ENCODE measurements at places on chromosomes 1 and 21.
A peak's percentile ranks its signal among the peaks of the same experiment; 100 is the strongest.

- no peak for DNase-seq
Measured at GRCh38 chr1:110948038-110948810, 15.5 kb downstream of the LRIF1 start.

GRCh38 chr1:52920791-52921291 lies 699 bp downstream of the ECHDC2 start:
- no peak for DNase-seq

DNA sequence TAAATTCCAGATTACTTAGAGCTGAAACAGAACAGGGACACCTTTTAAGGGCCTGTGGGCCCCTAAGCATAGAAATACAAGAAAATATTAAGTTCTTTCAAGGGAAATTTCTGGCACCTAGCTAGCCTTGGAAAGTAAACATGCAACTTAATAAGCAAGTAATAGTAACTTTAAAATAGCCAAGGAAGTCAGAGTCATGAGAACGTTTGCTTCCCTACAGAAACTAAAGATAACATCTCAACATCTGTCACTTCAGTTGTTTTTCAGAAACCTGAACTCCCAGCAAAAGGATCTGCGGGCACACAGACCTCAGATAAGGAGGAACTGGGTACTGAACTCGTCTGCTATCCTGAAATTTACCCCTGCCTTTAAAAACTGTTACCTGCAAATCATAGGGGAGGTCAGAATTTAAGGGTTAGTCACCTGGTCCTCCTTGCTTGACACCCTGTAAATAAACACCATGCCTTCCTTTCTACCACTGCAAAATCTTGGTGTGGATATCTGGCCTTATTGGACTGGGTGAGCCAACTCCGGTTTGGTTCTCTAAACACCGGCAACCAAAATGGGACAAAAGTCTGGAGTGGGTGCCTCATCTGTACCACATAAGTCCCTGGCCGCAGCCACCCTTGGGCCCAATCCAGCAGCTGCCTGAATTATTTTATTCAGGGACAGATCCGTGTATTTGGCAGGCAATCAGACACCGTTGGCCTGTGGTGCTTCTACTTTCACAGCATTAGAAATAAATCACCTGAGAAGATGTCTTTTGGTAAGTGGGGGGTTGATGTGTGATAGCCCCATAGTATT lies 27.9 kb downstream of the NRDC start:
- no peak for DNase-seq

- no peak for DNase-seq
Measured at GRCh38 chr1:156097499-156098178, 15.4 kb upstream of the MEX3A start.

DNA sequence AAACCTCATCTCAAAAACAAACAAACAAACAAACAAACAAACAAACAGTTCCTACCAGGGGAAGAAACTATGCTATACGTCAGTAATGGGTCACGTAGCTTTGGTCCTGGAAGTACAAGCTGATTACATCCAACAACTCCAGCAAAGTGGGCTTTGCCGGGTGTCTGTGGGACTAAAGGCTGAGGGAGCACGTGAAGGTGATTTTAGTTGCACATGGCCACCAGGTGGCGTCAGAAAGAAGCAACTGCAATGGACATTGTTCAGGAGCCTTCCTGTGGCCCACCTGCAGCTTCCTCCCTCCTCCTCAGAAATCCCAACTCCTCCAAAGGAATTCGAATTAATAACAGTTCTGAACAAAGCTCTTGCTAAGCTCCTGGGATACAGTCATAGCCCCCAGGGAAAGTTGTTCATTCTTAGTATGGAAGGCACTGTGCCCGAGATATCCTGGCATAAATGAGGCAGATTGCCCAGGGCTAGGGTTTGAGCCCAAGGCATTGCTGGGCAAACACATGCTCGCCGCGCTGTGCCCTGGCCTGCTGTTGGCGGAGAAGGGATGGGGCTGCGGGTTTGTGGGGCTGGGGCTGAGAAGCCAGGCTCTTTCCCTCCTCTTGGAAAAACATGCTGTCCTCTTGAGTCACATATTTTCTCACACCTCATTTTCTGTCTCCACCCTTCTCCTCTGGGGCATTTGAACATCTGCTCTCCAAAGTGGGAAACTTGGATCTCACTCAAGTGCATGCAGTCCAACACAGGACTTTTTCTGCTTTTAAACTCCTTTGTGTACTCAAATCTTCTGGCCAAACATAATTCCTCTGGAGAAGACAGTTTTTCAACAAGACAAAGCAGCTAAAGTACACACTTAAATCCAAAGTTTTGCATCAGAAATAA lies 28.6 kb downstream of the AKNAD1 start:
- DNase-seq: peak; percentile 81

- DNase-seq: no peak
Measured at GRCh38 chr1:197808880-197809279, 33.6 kb upstream of the DENND1B start.

GRCh38 chr1:44499306-44499705 lies 94.3 kb downstream of the RNF220 start:
- DNase-seq: no peak

DNA sequence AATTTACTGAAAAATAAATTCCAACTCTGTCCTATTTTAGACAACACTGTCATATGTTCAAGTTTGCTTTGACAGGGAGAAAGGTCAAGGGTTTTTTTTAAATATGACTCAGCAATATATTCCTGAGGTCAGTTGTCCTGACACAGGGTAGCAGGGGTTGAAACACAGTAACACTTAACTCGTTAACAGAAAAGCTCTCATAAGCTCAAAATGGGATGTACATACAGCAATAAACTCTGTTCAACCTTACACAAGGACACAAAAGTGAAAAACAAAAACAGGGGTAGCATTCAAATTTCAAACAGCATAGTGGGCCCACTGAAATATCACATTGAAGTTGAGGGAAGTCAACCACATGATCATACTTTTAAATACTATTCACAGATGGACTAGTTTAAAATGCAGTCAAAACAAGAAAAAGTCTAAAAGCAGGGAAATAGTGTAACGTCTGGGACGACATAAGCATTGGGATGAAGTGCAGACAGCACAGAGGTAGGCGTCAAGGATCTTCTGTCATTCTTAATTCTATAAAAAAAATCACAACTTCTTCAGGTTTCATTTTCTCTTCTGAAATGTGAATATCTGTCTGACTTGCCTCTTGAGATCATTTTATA lies 89.9 kb downstream of the SLC44A5 start:
- no peak for DNase-seq

- DNase-seq: no peak
Measured at GRCh38 chr1:30642391-30643120, 80.8 kb downstream of the MATN1 start.

- DNase-seq: no peak
Measured at GRCh38 chr21:43195121-43196021, 26.6 kb downstream of the CRYAA start.

- DNase-seq: no peak
Measured at GRCh38 chr21:42481169-42481568, 14.9 kb downstream of the RSPH1 start.

- peak; percentile 39 for DNase-seq
Measured at GRCh38 chr1:23167353-23168078, 1.1 kb downstream of the LUZP1 start.

DNA sequence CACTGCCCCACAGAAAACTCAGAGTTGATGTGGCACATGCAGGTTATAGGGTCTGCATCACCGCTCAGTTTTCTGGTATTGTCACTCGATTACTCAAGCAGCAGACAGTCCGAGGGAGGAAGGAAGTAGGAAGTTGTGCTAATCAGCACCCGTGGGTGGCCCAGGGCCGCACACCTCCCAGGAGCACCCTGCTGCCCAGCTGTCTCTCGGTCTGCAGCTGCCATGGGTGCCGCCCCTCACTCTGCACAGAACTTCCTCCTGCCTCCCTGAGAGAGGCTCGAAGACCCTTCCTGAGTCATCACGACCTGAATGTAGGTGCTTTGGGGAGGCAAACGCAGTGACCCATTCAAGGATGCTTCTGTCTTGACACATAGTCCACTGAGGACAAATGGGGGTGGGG lies 4.2 kb upstream of the TFF3 start:
- no peak for DNase-seq

DNA sequence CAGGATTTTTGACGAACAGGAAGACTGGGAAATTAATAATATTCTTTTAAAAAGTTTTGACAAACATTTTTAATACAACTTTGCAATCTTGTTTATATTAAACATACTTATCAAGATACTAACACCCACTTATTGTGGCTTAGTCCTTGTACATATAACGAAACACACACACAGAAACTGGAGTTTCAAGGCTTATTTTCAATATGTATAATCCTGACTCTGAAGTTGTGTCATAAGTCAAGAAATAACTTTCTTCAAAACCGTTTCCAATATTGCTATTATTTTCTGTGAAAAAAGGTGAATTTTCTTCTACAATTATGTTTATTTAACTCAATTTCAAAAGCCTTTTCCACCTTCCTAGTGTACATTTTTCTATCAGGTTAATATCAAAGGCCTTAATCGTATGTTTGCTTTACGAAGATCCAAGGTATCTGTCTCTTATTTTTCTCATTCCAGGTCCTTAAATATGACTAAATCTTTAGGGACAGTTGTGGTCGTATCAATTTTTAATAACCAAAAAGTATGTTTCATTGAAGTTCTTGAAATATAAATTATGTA lies 1.8 kb downstream of the CDKN2C start:
- no peak for DNase-seq

DNA sequence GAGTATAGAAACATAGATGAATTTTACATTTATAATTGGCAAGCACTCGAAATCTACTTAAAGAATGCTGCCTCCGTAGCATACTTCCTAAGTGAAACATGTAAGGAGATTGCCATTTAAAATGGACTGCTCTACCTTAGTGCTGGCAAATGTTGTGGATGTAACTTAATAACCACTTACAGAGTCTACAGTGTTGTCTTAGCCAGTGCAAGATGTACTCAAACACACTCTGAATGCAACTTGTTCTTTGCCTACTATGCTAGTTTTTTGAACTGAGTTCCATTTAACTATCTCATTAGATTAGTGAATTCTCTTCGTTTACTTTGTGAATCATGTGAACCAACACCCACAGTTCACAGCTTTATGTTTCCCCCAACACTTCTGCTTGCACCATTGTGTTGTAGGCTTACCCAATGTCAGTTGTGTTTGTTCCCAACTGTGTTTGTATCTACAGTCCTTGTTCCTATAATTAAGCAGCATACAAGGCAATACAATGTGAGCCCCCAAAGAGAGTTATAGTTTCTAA lies 345.5 kb upstream of the LYPLAL1 start:
- no peak for DNase-seq

GRCh38 chr1:214422137-214422671 lies 129.2 kb downstream of the PTPN14 start:
- DNase-seq: no peak

GRCh38 chr21:43781846-43782245 lies 5.7 kb upstream of the CSTB start:
- DNase-seq: no peak

GRCh38 chr1:201277441-201277840 lies 5.9 kb upstream of the PKP1 start:
- DNase-seq: no peak

DNA sequence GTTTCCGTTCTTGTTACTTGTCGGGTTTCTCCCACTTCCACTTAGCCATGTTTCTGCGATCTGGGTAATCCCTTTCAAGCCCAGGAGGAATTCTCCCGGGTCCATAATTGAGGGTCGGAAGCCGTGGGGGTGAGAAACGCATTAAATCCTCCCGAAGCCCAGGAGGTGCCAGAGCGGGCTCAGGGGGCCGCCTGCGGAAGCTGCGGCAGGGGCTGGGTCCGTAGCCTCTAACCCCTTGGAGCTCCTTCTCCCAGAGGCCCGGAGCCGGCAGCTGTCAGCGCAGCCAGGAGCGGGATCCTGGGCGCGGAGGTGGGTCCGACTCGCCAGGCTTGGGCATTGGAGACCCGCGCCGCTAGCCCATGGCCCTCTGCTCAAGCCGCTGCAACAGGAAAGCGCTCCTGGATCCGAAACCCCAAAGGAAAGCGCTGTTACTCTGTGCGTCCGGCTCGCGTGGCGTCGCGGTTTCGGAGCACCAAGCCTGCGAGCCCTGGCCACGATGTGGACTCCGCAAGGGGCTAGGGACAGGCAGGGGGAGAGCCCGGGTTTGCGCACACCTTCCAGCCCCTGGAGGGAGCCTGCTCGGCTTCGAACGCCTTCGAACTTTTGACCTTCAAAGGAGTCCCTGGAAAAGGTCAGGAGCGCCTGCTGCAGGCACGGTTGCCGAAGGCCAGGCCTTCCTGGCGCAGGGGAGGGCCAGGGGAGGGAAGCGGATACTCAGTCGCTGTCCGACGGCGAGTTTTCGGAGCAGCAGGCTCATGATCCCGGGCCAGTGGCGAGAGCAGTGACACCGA lies 1.7 kb upstream of the SIM2 start:
- DNase-seq: no peak

DNA sequence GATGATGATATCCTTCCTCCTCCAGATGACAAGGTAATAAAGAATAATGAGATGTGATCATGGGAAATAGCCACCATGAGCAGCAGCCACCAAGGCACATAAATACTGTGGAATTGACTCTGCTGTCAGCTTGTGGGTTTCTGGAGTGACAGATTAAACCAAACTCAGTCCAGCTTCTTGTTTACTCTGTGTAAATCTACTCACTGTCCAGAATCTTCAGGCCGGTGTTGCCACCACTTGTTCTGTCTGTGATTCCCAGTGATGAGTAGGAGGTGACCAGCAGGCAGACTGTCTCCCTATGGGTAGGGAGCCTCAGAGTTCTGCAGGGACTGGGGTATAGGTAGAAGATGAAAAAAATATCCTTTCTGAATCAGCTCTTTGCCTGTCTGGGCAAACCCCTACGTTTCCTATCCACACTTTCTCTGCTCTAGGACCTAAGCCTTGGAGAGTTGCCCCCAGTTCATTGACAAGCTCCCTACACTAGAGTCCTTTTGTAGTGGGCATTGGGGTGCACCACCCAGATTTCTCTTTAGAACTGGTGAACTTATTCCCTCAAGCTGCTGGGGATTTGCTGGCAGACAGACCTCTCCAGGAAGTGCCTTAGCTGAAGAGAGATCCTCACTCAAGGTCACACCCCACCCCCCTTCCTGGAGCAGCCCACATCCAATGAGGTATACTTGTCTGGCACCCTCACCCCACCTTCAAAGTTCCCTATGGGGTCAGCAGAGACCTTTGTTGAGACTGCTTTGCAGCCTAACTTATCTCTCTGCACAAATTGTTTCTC lies 47.6 kb downstream of the ATP1A1 start:
- DNase-seq: no peak

DNA sequence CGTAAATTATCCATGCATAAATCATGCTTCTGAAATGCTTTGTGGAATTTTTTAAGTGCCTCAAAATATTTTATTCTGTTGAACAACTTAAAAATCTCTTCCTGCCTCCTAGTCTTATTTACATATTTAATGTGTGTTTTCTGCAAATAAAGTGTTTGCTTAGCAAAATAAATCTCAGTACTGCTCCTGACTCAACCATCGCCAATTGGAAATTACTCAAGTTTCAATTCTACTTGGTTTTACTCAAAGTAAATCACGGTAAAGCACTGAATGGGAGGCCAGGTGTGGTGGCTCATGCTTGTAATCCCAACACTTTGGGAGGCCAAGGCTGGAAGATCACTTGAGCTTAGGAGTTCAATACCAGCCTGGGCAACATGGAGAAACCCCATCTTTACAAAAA lies 152.2 kb upstream of the NR5A2 start:
- no peak for DNase-seq

DNA sequence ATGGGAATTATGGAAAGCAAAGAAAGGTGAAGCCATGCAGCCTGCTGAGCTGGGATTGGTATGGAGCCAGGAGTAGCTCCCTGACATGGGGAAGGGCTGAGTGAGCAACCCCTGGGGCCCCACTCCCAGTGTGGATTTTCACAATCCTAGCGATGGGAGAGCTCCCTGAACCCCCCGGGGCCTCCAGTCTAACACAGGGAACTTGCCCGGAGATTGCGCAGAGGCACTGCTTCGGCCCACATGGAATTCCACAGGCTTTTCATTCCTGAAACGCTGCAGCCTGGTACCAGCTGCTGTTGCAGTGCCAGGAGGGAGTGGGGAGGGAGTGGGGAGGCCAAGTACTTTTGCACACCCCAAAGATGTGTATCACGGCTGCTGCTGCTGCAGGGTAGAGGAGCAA lies 110.4 kb upstream of the C21orf91 start:
- no peak for DNase-seq

All from NCI-H146 (cell line).